Fibroblast of skin of scalp (primary cell): ENCODE measurements at places on chromosomes 3 and 15.

DNA sequence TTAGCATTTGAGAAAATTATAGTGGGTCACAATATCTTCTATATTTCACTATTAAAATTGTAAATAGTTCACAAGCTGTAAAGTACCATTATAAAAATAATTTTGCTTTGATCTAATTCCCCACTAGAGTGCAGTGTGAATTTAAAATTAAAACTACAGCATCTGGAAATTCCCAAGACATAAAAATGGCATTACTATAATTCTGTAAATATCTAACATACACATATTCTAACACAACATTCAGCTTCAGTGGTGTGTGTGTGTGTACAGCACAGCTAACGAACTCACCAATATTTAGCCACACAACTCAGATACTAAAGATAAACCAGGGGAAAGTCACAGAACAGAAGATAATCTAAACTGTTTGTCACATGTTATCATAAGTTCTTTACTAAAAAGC lies 424.9 kb upstream of the ZNF385D start:
- DNase-seq = peak; percentile 3

DNA sequence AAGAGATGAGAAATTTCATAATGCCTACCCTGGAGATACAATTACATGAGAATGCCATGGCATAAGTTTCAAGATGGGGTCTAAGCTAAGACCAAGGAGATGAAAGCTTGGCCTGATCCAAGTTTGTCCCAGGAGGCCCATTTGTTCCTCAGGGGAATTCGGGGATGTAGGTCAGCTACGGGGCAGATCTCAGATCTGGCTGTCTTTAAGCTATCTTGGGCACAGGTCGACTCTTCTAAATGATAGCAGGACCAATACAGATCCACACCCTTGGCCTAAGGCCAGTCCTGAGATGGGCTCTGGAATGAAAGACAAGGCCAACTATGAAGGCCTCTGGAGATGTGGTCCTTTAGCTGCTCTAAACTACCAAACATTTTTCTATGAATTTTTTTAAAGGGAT lies 16.6 kb downstream of the ABI3BP start:
- DNase-seq = no peak

- no peak for DNase-seq
Observed at GRCh38 chr15:72365844-72366243, 10.0 kb downstream of the HEXA start.

DNA sequence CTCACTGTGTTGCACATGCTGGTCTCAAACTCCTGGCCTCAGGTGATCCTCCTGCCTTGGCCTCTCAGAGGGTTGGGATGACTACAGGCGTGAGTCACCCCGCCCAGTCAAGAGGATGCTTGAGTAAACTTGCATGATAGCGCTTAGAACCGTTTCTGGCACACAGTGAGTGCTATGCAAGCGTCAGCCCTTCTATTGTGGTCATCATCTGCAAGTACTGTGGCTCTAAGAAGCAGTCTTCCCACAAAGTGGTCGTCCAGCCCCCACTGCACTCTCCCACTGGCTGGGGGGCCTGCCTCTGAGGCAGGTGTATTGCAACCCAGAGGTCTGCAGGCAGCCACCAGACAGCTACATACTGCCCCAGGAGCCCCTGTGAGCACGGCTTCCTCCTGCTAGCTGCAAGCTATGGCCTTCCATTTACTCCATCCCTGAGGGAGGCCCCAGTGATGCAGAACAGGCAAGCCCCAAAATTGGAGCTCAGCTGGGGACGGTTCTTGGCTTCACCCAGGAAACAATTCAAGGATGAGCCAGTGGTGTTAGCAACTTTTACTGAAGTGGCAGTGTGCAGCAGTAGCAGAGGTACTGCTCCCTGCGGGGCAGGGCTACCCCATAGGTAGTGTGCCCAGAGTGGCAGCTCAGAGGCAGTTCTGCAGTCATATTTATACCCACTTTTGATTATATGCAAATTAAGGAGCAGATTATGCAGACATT lies 95.4 kb downstream of the LSM3 start:
- no peak for DNase-seq

- DNase-seq = no peak
Observed at GRCh38 chr3:101104321-101104720, 111.1 kb upstream of the ABI3BP start.

DNA sequence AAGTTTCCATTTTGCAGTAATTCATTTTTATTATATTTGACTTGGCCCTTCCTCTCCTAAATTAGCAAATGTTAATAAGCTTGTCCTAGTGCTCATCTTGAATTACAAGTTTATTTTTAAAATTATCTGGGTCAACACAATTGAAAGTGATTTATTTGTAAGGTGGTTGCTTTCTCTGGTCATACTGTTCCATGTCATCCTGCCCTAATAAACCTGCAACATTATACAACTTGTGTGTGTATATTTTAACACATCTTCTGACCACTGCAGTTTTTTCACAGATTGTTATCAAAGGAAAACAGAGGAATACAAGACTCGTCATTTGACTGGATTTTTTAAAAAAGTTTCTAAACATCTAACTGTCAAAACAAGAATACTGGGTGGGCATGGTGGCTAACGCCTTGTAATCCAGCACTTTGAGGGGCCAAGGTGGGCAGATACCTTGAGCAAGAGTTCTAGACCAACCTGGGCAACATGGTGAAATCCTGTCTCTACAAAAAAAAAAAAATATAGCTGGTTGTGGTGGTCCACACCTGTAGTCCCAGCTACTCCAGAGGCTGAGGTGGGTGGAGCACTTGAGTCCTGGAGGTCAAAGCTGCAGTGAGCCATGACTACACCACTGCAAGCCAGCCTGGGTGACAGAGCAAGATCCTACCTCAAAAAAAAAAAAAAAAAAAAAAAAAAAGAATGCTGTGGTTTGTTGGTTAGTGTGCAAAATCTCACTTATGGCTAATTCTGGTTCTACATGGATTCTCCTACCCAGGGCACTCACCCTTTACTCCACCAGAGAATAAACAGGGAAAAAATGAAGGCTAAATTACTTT lies 5.0 kb upstream of the LRRFIP2 start:
- DNase-seq = no peak

DNA sequence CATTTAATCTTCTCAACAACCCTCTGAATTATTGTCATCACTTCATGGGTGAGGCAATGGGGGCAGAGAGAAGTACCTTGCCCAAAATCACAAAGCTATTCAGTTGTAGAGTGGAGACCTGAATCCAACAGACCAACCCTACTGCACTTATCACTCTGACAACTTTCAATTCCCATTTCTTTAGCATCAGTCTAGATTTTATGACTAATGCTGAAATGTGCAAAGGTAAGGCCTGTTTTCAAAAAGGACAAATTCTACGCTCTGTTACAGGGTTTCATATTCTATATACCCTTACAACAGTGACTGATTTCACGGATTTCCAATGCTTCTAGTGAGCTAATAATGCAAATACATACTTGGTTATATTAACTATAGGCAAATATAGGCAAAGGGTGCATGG lies 286.0 kb downstream of the ADAMTS17 start:
- no peak for DNase-seq

DNA sequence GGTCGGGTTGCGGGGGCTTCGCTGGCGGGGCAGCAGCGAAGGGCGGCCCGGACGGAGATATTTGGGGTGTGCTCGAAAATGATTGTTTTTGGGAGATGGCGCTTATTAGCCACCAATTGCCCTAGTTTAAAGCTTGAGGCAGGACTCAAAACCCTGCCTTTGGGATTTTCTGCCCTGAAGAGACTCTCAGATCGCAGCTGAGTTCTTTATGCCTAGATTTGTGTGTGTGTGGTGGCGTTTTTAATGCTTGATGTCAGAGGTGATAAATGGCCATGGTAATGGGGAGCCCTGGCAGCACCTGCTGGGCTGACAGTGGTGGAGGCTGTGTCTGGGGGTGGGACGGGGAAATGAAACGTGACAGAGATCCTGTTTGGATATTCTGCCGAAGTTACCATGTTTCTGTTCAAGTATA lies 604 bp downstream of the KCTD6 start:
- no peak for DNase-seq

- no peak for DNase-seq
Observed at GRCh38 chr15:76064375-76064774, 4.6 kb downstream of the TMEM266 start.

DNA sequence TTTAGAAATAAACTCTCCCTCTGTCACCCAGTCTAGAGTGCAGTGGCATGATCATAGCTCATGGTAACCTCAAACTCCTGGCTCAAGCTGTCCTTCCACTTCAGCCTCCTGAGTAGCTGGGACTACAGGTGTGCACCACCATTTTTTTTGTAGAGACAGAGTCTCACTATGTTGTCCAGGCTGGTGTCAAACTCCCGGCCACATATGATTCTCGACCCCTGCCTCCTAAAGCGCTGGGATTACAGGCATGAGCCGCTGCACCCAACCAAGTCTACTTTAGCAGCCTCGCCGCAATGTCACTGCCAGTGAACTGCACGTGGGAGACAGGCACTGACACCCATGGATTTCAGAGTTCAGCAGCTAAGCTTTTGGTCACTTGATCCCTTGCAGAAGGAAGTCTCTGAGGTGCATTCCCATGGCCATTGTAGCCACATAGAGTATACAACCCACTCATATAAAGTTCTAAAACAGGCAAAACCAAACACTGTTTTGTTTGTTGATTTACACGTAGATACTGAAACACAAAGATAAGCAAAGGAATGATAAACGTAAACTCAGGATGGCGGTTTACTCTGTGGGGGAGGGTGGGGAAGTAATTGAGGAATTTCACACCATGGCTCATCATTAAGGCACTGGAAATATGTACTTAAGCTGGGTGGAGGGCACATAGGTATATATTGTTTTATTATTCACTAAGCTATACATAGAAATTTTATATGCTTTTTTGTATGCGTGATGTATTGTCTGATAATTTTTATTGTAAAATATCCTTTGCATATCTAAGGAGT lies 115.0 kb downstream of the MEX3B start:
- no peak for DNase-seq

DNA sequence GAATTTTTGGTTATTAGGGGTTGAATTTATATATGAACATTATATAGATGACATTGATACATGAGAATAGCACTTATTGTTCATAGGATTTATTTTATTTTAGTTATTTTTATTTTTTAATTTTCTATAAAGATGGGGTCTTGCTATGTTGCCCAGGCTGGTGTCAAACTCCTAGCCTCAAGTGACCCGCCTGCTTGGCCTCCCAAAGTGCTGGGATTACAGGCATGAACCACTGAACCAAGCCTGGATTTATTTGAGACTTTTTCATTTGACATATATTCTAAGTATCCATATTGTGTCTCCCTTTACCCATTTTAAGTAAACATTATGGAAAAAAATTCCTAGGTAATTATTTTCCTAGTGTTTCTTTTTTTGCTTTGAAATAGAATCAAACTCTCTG lies 12.5 kb downstream of the PAQR9 start:
- DNase-seq = no peak

DNA sequence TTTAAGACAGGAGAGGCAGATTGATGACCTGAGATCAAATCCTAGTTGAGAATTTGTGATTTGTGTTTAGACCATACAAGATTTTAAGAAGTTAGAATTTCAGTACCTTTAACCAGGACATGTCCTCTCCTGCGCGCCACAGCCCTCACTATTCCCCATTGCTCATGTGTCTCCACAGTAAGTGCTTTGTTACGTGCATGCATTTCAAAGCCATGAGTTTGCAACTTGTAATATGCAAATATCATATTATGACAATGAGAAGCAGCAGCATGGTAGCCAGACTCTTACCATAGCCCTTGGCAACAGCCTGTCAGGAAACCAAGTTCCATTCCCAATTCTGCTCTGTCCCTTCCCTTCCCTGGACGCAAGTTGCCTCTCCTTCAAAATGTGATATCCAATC lies 73.3 kb upstream of the ATP13A5 start:
- no peak for DNase-seq

- DNase-seq = peak; percentile 60
Observed at GRCh38 chr3:45273681-45274515, 47.8 kb upstream of the TMEM158 start.

GRCh38 chr3:194604126-194604525 lies 29.1 kb downstream of the TMEM44 start:
- no peak for DNase-seq

- no peak for DNase-seq
Observed at GRCh38 chr3:35954413-35954812, 315.1 kb downstream of the ARPP21 start.

DNA sequence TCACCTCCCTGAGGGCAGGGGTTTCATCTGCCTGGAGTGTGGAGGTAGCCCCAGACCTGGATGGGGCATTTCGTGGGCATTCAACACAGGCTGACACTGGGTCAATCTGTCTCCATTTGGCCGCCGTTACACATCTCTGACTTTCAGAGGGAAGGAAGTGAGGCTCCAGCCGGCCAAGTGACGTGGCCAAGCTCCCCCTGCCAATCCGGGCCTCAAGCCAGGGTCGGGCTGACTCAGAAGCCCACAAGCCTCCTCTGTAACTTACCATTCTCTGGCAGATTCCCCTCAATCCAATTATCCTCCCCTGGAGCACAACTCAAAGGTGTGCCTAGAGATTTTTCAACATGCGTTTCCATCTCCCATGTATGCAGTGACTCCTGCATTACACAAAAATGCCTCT lies 227.6 kb downstream of the KLF13 start:
- DNase-seq = peak; percentile 73

DNA sequence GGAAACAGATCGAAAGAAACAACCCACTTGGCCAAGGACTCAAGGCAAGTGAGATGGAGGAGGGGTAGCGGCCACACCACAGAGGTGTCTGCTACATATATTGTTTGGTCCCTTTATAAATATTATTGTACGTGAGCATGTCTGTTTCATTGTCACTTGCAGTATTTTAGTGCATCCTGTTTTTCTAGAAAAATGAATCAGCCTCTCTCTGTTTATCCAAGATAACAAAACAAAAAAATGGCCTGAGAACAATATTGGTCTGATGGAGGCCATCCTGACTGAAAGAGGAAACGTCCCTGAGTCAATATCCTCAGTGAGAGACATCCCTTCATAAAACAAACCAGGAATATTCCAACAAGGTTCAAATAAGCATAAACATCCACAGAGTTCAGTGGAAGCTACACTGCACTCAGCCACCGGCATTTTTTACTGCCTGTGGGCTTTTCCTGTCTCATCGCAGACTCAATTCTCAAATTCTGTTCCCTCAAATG lies 42.0 kb downstream of the WWTR1 start:
- no peak for DNase-seq

GRCh38 chr3:11724615-11725339 lies 81.1 kb upstream of the VGLL4 start:
- DNase-seq = no peak

DNA sequence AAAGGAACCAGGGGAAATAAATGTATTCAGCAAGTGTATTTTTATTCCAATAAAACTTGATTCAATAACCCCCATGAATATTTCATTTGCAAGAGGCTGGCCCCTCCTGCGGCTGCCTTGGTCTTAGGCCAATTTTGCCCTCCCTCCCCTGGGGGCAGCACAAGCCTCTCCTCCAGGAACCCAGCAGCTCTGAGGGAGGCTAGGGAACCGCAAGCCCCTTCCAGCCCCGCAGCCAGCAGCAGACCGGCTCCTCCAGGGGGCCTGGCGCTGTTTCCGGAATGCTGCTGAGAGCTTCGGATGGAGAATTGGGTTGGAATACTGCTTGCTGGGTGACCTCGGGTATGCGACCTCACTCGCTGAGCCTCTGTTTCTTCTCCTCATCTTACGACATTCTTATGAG lies 150.1 kb downstream of the RAB11A start:
- DNase-seq = no peak
